ENCODE measurements at places on chromosomes 12 and 14.

DNA sequence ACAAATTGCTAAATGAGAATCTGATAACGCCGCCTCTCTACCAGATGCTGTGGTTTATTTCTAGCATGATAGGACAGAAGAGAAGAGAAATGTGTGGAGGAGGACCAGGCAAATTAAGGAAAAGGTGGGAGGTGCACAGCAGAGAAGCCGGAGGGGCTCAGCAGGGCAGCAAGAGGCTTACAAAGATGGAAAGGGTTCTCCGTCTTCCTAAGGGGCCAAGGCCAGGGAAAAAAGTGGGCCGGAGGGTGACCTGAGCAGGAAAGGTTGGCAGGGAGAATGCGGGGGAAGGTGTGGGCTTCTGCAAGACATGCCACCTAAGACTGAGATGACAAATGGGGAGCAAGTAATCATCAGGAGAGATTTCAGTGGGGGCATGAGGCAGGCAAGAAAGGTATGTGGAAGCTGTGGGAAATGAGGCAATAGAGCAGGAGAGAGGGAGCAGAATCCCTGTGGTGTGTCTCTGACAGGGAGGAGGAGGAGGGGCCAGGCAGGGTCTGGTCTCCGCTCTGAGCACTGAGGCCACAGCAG lies 18.7 kb downstream of the MANSC1 start:
- DNase-seq = no peak

DNA sequence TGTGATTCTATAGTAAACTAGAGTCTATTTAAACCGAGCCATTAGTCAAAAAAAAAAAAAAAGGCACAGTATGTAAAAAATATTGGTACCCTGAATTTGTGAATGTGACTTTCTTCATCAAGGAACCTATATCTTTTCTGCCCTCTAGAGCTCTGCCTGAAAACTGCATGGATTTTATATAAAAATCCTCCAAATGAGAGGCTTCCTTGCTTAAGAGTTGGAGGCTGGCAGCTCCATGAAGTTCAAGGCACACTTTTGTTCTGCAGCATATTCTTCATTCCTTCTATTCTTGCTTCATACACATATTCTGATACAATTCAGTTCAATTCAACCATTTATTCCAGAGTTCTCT lies 23.1 kb upstream of the NKX2-8 start:
- DNase-seq = no peak

DNA sequence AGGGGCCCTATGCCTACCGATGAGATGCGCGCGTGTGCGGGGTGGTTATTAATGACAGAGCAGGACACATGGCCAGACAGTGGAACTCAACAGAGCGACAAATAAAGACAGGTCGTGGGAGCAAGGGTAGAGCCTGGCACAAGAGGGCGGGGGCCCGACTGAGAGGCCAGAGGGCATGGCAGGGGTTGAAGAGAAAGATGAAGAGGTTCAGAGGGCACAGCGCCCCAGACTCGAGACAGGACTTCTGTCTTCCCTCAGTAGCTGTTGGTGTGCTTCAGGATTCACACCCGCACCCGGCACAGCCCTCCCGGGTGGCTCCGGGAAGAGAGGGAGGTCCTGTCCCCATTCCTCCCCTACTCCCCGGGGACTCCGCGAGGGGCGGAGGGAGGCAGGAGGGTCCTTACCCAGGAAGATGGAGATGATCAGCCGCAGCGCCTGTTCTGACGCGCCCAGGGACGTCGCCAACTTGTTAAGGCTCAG lies 366 bp downstream of the LPCAT3 start:
- no peak for DNase-seq

GRCh38 chr12:77893918-77894317 lies 63.2 kb downstream of the NAV3 start:
- no peak for DNase-seq

- DNase-seq = no peak
Observed at GRCh38 chr12:96015672-96016071, 19.5 kb upstream of the HAL start.

DNA sequence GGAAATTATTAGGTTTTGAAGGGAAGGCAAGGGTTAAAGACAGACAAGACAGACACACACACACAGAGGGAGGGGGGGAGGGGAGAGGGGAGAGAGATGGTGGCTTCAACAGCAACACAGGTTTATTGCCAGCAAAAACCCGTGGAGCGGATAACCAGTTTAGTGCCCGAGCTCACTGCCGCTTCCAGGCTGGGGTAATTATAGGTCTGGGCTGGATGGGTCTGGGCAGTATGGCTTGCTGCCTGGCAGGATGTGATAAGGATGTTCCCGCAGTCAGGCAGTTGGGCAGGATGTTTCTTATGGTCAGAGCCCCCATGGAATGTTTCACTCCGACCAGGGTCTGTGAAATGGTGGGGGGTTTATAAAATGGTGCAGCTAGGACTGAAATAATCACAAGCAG lies 4.4 kb upstream of the TDRD9 start:
- no peak for DNase-seq

Measured in NCI-H187 treated with DMSO at 0.1 percent for 48 hours (cell line).